ENCODE measurements at places on chromosomes 6 and 20. TPM values are rescaled to one million over a fixed set of nuclear protein-coding genes. Genes with fewer than 3 reads are reported as not detected.
A peak's percentile ranks its signal among the peaks of the same experiment; 100 is the strongest.

Gene JAG1
- total RNA-seq: 62.5 TPM

Gene SIGLEC1
- total RNA-seq: not detected

DNA sequence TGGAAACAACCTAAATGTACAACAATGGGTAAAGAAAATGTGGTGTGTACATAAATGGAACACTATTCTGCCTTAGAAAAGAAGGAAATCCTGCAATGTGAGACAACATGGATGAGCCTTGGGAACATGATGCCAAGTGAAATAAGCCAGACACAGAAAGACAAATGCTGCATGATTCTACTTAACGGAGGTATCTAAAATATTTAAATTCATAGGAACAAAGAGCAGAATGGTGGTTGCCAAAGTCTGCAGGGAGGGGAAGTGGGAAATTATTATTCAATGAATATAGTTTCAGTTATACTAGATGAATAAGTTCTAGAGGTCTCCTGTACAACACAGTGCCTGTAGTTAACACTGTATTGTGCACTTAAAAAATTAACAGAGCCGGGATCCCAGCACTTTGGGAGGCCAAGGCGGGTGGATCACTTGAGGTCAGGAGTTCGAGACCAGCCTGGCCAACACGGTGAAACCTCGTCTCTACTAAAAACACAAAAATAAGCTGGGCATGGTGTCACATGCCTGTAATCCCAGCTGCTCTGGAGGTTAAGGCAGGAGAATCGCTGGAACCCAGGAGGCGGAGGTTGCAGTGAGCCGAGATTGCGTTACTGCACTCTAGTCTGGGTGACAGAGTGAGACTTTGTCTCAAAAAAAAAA is 71.4 kb upstream of the SNX9 start:
- no peak for DNase-seq

DNA sequence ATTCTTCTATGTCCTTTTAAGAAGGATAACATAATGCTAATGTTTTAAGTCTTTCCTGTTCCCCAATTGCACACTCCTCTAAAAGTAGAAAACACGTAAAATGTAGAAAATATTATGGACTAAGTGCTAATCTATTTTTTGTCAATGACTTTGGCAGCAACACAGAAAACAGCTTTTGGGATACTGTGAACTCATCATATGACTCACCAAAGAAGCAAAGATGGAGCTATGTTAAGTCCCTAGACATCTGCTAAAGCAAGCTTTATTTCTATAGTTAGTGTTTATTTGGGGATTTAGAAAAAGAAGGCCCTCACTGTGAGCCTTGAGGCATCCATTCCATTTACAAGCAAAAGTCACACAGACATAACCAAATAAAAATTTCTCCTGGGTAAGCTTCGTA is 23.0 kb downstream of the OPN5 start:
- no peak for DNase-seq

GRCh38 chr6:119284861-119285521 is 64.6 kb downstream of the MAN1A1 start:
- peak; percentile 36 for DNase-seq

DNA sequence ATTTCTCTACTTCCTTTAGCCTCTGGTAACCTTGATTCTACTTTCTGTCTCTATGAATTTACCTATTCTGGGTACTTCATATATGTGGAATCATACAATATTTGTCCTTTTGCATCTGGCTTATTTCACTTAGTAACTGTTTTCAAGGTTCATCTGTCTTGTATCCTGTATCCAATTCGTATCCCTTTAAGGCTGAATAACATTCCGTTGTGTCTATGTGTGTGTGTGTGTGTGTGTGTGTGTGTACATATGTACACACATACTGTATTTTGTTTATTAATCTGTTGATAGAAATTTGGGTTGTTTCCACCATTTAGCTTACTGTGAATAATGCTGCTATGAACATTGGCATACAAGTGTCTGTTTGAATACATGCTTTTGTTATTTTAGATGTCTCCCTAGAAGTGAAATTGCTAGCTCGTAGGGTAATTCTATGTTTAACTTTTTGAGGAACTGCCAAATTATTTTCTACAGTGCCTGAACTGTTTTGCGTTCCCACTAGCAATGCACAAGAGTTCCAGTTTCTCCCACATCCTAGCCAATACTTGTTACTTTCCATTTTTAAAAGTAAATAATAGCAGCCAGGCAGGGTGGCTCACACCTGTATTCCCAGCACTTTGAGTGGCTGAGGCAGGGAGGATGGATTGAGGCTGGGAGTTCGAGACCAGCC is 17.7 kb downstream of the SENP6 start:
- DNase-seq: no peak

- DNase-seq: peak; percentile 96
Observed at GRCh38 chr6:87714093-87714842, 12.2 kb upstream of the AKIRIN2 start.

Data from MCF 10A (cell line).